ENCODE measurements at places on chromosomes 3 and 15. TPM values are rescaled to one million over a fixed set of nuclear protein-coding genes. Genes with fewer than 3 reads are reported as not detected.

EHD4 gene
- 9.3 TPM for total RNA-seq

MED12L gene
- total RNA-seq, result 12.8 TPM

RYK gene
- 57.4 TPM for total RNA-seq

ALDH1A3 gene
- 8.0 TPM for total RNA-seq

HIGD2B gene
- not detected for total RNA-seq

CD86 gene
- not detected for total RNA-seq

SEC22C gene
- 47.8 TPM for total RNA-seq

ADCY5 gene
- total RNA-seq, result 2.2 TPM

VEPH1 gene
- total RNA-seq, result 8.8 TPM

CAMKV gene
- total RNA-seq, result 41.2 TPM

GHSR gene
- total RNA-seq, result not detected

PTX3 gene
- total RNA-seq, result 41.1 TPM

SH3GL3 gene
- 1.4 TPM for total RNA-seq
